ENCODE measurements at places on chromosomes 6 and 20.

- DNase-seq = peak; percentile 17
Measured at GRCh38 chr20:13008761-13009681, at the start of gene SPTLC3. Gene SPTLC3 (plus strand): TSS chr20:13008972. CDS start chr20:13009268, 296 bp downstream.

GRCh38 chr20:708956-709355 lies 33.4 kb upstream of the SCRT2 start:
- DNase-seq = no peak

DNA sequence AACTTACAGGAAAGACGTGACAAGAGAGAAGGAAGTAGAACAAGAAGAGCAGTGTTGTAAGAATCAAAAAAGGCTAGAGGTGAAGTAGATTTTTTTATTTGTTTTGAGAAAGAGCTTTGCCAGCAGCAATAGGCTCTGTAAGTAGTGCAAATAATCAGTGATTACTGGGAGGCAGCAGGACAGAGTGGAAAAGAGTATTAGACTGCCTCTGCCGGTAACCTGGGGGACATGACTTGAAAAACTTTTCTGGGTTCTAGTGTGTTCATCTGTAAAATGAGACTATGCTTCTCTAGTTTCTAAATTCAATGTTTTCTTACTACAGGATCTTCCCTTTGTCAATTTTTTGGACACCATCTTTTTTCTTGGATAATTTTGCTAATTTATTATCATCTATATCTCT lies 5.8 kb upstream of the IRAK1BP1 start:
- DNase-seq = no peak

DNA sequence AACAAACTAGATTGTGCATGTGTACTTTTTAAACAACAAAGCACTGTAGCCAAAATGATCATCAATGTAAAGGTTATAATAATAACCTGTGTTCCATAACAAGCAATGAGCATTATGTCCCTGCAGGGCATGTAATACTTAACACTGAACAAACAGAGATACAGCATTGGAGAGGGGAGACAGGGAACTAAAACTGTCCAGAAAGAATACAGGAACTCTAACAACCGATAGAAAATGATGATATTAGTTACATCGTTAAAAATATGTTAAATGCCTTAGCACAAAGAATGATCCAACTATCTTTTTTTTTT lies 80.5 kb downstream of the COL9A1 start:
- DNase-seq = no peak

DNA sequence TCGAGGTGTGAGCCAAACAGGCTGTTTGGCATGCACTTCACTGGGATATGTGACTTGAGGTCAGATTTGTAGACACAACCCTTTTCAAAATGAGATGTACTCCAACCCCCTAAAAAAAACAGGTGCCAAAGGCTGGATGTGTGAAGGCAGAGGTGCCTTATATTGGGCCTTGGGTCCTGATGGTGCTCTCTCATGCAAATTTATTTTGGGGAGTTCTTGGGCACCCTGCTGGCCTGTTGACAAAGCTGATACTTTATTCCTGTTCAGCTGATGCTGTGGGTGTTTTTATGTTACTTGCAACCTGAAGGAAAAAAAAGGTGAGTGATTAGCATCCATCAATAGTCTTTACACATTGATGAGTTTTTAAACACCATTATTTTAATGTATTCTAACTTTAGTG lies 121.5 kb downstream of the DNAH8 start:
- no peak for DNase-seq

GRCh38 chr6:109059571-109060021 lies 35.0 kb downstream of the SESN1 start:
- DNase-seq = no peak

DNA sequence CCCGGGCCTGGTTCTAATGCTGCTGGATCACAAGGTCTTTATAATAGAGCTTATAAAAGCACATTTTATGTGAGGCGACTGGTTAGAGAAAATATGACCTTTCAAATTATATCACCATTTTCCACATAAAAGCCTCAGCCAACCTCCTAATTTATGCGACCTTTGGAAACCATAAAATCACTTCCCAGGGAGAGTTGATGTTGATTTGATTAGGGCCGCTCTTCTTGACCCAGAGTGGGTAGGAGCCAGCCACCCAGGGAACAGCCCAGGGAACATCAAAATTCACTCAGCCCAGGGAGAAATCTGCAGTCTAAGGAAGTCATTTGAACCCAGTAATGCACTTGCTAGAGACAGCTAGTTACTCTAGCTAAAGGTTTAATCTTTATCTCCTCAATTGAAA lies 79.8 kb upstream of the TENT5A start:
- no peak for DNase-seq

DNA sequence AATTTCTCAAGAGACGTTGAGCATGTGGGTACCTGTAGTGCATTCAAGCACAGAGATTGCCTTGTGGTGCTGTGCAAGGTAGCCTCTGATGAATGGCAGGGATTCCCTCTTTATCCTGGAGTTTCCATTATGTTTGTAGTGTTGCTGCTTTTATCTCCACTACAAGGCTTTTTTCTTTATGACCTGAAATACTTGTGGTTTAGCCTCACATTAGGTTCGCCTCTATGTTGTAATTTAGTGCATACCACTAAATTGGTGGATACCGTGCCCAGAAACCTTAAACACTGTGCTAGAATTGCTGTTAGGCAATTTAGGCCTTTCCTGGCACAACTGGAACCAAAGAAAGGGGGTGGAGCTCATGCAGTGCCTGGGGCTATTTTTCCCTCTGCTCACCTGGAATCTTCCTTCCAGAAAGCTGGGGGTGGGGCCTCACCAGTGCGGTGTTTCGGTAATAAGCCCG lies 76.8 kb downstream of the NCOA7 start:
- no peak for DNase-seq

- no peak for DNase-seq
Measured at GRCh38 chr6:35716798-35717197, 20.0 kb upstream of the ARMC12 start.

- no peak for DNase-seq
Measured at GRCh38 chr6:162626869-162627268, 100.7 kb downstream of the PRKN start.

DNA sequence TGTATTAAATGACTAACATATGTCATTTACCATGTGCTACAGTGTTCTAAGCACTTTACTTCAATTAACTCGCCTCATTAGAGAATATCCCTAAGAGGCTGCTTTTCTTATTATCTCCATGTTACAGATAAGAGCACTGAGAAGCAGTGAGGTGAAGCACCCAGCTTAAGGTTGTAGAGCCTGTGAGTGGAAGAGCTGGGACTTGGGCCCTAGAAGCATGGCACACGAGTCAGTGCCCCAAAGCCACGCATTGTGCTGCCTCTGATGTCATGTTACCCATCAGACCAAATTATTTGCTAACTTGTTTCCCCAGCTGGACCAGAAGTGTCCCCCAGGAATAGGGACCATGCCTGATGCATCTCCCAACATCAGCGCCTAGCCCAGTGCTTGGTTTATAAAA lies 34.1 kb downstream of the POFUT1 start:
- no peak for DNase-seq

DNA sequence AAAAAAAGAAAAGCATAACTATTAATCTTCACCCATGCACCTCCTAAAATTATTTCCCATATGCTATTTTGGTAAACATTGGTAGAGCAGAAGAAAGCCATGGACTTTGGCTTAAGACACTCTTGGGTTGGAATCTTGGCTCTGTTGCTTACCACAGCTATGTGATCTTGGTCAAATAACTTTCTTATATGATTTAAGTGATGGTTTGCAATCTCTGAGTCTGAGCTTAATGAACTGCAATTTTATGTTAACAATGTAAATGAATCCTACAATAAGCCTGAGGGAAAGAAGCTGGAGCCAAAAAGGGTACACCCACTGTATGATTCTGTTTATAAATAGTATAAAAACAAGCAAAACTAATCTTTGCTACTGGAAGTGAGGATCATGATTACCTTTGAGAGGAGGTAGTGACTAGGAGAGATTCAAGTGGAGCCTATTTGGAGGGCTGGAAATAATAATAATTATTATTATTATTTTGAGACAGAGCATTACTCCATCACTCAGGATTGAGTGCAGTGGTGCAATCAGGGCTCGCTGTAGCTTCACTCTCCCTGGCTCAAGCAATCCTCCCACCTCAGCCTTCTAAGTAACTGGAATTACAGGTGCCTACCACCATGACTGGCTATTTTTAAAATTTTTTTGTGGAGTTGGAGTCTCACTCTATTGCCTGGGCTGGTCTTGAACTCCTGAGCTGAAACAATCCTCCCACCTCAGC lies 34.5 kb downstream of the ABRACL start:
- DNase-seq = peak; percentile 50

DNA sequence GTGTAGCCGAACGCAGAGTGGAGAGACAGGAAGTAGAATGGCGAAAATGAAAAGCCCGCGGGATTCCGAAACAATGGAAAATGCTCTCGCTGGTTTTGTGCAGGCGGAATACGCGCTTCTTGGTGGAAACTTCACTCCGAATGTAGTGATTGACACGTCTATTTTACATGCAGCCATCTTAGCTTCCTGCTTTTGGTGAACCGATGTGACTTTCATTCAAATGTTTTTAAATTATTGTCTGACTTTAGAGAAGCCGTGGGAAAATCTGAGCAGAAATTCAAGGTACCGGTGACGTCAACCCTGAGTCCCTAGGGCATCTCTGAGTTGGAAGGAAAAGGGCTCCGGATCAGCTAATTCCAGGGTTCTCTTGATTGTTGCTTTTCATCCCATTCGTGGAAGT lies 11.4 kb downstream of the GPX5 start:
- peak; percentile 17 for DNase-seq

- no peak for DNase-seq
Measured at GRCh38 chr20:53009979-53010735, 38.0 kb downstream of the TSHZ2 start.

DNA sequence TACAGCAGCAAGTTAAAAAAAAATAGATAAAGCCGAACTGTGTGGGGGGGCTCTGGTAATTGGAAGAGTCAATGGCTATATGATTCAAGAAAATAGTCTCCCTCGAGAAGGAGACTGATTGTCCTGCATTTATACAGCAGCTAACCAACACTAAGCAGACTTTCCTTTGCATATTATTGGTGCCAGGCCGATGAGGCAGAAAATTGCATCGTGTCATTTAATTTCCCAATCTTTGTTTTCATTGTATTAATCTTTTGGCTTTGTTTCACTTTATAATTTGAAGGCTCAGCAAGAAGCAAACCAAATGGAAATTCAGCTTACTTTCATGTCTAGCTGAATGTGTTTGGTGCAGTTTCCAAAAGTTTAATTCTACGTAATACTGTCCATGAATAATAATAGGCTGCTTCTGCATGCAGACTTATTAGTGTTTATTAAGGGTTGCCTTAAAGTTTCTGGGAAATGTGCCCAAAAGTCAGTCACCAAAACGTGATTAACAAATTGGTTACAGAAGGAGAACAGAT lies 258.5 kb downstream of the HACE1 start:
- DNase-seq = no peak

DNA sequence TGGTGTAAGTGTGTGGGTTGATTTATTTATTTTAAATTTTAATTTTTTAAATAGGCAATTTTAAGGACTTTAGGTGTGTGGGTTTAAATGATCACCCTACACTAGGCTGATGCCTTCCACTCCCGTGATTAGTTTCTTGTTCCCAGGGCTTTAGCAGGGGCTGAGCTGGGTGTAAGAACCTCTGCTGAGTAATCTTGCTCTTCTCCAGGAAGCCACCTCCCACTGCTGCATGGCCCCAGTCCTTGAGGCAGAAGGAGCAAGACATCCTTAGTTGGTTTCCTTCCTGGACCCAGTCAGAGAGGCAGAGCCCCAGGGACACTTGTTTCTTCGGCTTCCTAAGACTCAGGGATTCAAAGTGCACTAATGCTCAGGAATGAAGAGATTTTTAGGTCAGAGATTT lies 19.8 kb upstream of the CDC5L start:
- DNase-seq = no peak

- DNase-seq = no peak
Measured at GRCh38 chr20:46569961-46570360, 19.5 kb upstream of the OCSTAMP start.

GRCh38 chr6:134056046-134056445 lies 3.6 kb upstream of the SLC2A12 start:
- no peak for DNase-seq

- DNase-seq = no peak
Measured at GRCh38 chr6:69816569-69816968, 19.8 kb upstream of the LMBRD1 start.

- DNase-seq = peak; percentile 19
Measured at GRCh38 chr20:16806886-16807285, 58.7 kb downstream of the OTOR start.

- no peak for DNase-seq
Measured at GRCh38 chr6:163398815-163399214, 15.7 kb upstream of the QKI start.

DNA sequence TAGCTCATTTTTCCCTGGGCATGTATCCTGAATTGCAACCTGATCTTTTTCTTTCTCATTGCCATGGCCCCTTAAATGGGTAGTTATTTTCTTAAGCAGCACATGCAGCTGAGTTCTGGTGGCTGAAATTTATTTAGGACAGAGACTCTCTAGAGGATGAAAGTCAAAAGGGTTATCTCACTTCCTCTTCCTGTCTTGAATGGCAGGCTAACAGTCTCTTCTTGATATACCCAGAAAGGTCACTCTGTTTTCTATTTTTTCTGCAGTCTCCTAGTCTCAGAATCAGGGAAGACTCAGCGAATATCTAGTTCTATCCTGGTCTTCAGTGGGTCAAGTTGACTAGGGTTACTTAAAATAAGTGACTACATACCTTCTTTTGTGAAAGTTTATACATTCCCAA lies 243.3 kb downstream of the EPHA7 start:
- no peak for DNase-seq

DNA sequence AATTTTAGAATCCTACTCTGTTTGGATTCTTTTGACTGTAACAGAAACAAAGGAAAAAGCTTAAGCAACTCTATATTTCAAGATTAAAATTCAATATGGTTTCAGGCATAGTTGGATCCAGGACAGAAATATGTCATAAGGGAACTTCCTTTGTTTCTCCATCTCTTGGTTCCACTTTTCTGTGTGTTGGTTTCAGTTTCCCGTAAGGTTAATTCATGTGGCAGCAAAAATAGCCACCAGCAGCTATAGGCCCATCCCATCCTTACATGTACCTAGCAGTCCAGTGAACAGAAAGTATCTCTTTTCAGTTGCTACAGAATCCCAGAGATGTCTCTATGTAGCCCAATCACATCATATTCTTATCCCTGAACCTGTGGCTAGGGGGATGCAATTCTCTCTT lies 8.8 kb upstream of the FAM8A1 start:
- DNase-seq = no peak
